Stimulated activated CD8-positive, alpha-beta memory T cell treated with anti-CD3 and anti-CD28 coated beads, Interleukin-2, amount 100 ng/mL, for 48 hours (primary cell): ENCODE measurements at places on chromosomes 2 and 18.

GRCh38 chr2:109715313-109715805 is 78.7 kb upstream of the RGPD5 start:
- no peak for DNase-seq

- no peak for DNase-seq
These were observed 37.6 kb downstream of the CDH7 start for GRCh38 chr18:65788373-65788772.

DNA sequence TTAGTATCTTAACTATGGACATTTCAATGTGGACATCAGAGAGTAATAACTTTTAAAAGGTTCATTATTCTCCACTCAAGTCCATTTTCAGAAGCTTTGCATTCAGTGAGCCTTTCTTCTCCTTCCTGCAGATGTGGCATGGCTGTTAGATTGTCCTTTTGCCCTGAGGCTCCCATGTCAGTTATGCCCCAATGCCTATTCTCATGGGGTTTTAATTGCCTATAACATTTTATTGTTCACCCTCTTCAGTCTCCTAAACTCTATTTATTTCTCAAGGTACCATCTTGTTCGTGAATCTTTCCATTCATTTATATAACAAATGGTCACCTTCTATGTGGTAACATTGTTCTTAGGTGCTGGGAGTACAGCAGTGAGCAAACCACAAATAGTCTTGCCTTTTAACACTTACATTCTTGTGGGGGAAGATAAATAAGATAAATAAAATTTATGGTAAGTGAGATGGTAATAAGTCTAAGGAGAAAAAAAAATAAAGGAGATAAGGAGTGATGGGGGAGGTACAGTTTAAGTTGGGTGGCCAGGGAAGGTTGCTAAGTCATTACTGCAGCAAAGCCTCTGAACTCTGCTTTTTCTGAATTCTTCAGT is 277.9 kb upstream of the SIX3 start:
- no peak for DNase-seq

DNA sequence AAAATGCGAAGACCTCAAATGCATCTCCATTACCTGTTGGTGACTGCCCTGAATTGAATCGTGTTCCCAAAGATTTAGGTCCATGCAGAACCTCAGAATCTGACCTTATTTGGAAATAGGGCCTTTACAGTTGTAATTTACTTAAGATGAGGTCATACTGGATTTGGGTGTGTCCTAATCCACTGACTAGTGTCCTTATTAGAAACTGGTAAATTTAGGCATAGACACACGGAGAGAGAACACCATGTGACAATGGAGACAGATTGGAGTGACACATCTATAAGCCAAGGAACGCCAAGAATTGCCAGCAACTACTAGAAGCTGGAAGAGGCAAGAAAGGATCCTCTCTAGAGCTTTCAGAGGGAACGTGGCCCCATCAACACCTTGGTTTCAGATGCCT is 203.1 kb downstream of the SMAD2 start:
- DNase-seq, result no peak
